ENCODE measurements at places on chromosomes 11 and 22.

DNA sequence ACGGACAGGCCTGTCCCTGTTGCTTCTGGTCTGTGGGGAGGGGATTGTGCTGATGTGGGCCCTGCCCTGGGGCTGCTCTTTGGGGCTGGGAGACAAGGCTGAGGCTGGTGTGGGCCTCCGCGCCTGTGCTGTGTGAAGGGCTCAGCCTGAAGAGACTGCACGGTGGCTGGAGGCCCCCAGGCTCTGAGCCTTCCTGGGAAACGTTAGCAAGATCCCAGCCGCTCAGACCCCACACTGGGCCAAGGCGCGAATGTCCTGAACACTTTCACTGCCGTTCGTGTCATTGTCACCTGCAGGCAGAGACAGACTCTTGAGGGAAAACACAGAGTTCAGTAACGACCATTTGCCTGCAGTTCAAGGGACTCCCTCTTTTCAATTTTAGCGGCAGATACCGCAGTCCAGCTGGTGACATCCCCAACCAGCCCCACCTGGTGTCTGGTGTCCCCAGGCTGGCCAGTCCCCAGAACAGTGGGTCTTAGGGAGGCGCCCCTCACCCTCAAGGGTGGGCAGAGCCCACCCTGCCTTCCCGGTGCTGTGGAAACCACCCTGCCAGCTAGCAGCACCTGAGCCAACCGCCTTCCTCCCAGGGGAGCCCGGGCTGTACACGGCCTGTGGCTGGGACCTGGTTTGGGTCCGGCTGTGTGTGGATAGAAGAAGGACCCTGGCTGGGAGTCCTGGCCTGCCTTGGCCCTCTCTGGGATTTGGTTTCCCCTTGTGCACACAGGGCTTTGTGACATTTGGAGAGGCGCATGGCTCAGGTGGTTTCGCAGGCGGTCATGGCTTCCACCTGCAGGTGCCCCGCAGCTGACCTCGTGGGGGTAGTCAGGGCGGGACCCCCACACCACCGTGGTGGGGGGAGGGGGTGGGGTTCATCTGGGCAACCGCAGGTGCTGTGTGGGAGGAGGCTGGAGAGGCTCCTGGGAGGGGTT, 5.7 kb downstream of the PANX2 start:
- DNase-seq, result no peak

- DNase-seq, result no peak
Measured at GRCh38 chr11:129412494-129412893, 36.8 kb downstream of the BARX2 start.

DNA sequence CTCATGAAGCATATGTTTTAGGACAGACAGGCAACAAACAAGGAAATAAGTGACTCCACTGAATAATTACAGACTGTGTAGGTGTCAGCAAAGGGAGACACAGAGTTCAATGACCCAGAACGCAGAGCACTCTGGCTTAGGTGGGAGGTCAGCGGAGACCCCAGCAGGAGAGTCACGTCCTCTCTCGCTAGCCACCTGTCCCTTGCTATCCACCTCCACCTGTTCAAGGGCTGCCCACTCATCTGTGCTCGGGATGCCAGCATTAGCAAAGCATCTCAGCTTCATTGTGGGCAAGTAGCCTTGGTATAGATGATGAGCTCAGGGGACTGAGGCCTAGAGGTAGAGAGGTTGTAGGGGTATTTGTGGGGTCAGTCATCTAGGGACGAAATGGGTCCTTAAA, 21.8 kb upstream of the ATXN10 start:
- DNase-seq, result no peak

GRCh38 chr11:86580535-86580934, 91.9 kb downstream of the ME3 start:
- DNase-seq, result no peak

- DNase-seq, result no peak
Measured at GRCh38 chr11:34249439-34249838, 108.4 kb downstream of the ABTB2 start.

- no peak for DNase-seq
Measured at GRCh38 chr11:111407652-111408051, 28.6 kb upstream of the POU2AF1 start.

- DNase-seq, result peak; percentile 8
Measured at GRCh38 chr11:18299721-18300120, 22.2 kb downstream of the HPS5 start.

GRCh38 chr11:86486261-86487030, 111.8 kb downstream of the CCDC81 start:
- DNase-seq, result peak; percentile 98

GRCh38 chr11:235609-235996, 539 bp downstream of the SIRT3 start:
- DNase-seq, result no peak

DNA sequence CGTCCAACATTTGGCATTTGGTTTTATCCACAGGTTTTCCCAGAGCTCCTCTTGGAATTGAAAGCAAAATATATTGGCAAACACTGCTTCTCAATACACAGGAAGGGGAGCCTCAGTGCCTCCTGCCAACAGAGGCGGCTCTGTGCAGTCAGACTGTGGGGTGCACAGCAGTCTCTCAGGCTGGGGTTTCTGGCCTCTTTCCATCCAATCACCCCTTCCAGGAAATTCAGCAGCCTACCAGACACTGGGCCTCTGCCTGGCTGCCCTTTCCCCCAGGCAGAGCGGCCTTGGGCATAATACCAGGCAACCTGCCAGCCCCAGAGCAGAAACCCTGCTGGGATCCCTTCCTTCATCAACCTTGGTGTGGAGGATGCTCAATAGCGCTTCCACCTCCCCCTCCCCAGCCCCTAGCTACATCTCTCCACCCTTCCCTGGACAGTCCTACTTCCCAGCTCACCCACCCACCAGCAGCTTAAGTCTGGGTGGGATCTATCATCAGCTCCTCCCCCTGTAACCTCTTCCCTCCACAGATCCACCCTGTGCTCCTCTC, 17.8 kb upstream of the RAPSN start:
- DNase-seq, result no peak

- no peak for DNase-seq
Measured at GRCh38 chr22:20118300-20119020, 1.4 kb upstream of the TRMT2A start.
